ENCODE measurements at places on chromosomes 5 and 9.
A peak's percentile ranks its signal among the peaks of the same experiment; 100 is the strongest.

DNA sequence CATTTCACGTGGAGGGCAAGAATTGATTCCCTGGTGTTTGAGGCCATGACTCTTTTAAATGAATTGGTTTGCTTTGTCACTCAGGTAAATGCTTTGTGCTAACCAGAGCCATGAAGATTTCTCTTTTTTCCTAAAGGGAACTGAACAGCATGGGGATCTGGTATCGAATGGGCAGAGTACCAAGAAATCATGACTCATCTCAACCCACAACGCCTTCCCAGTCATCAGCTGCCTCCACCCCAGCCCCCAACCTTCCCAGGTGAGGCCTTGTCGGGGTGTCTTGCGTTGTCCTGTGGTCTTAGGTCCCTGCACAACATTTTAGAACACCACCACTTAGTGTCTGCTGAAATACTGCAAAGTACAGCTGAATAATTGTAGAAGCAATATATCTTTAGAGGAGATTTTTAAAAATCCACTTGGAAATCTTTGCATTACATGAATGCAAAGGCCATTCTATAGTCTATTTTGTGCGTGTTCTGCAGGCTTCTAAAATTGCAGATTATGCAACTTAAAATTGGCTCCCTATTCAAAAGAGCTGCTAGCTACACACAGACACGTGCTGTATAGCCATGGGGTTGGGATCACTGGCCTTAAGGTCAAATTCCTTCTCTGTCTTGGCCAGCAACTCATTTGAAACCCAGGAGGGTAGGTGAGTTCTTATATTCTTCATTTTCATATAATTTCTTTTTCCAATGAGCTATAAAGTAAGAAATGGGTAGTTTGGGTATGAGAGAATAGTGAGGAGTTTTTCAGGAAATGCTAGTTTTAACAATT is 69.0 kb downstream of the MVB12B start:
- DNase-seq, result no peak

DNA sequence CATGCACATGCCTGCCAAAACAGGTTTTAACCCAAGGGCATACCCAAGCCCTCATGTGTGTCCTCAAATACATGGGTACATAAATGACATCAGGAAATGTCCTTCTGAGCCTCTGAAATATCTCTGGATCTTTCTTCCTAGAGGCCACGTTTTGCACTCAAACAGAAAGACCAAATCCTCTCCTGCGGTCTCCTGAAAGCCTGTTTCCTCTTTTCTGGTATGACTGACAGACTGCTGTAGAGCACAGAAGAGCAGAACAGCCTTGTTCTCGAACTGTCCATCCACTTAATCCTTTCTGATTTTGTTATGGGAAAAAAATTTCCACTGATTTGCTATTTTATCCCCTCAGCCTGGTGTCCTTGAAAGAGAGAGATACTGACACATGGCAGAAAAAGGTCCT is 107.2 kb downstream of the ASTN2 start:
- DNase-seq, result no peak

GRCh38 chr9:94054716-94055115 is 29.5 kb upstream of the PTPDC1 start:
- no peak for DNase-seq

- no peak for DNase-seq
Observed at GRCh38 chr5:87400305-87400899, 12.3 kb downstream of the CCNH start.

DNA sequence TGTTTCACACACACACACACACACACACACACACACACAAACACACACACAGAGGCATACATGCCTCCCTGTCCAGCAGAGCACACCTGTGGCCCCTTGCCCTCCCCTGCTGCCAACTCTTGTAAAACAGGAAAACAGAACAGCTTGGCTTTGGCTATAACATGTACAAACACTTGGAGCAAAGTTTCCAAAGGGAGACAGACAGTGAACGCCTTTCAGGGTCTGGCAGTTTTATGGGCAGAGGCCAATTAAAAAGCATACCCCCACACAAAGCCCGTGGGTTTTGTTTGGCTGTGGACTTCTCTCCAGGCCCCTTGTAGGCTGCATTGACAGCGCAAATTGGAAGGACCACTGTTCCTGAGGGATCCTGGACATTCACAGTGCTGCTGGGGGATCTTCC is 265.6 kb downstream of the PAPPA start:
- no peak for DNase-seq

DNA sequence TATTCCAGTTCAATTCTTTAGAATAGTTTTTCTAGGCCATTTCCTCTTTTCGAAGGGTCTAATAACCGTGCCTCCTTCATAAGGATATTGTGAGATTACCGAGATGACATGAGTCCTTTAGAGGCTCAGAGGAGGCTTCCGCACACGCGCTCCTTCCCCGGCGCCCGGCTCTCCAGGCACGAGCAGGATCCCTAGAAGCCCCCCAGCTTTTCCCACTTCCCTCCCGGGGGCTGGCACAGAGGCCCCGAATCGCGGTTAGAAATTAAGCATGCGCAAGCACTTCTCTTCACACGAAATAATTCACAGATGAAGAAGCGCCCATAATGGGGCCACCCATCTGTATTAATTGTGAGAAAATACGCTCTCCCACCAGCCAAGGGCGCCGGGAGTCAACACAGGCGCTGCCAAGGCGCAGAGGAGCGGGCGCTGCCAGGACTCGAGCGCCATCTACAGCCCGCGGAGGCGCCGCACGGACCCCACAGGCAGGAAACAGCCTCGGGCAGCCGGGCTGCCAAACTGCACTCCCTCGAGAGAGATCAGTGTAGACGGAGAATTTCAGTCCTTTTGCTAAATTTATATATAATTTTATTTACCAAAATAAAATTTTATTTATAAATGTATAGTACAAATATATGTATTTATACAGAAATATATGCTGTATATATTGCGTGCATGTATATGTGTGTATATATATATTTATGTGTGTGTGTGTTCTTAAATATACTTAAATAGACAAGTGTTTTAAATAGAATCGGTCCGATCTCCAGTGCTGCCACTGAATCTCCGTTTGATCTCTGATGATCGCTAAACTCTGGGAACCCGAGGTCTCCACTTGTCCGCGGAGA is 258.1 kb upstream of the NFIL3 start:
- DNase-seq, result peak; percentile 46

DNA sequence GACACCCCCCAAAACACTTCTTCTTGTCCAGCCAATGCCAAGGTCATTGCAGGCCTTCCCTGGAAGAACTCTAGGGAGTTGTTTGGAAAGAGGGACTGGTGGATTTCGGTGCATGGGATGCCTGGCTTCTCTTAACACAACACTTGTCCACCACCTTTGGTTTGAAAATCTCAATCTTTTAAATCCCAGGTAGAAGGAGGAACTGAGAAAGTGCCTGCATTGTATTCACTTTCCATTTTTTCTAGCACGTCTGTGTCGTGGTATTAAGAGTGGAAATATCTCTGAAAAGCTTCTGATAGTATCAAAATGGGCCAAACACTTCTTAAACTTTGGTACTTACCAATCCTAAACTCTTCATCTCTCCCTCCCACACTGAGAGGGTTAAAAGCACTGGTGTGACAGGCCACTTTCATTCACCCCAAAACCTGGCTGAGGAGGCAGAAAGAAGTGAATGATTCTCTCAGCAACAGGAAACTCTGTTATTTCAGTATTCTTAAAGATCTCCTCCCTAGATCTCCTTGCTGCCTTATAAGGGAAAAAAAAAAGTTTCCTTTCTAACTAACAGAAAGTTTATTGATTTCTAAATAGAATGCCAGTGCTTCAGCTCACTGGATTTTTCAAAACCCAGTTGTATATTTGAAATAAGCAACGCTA is 3.9 kb upstream of the NFIB start:
- no peak for DNase-seq

DNA sequence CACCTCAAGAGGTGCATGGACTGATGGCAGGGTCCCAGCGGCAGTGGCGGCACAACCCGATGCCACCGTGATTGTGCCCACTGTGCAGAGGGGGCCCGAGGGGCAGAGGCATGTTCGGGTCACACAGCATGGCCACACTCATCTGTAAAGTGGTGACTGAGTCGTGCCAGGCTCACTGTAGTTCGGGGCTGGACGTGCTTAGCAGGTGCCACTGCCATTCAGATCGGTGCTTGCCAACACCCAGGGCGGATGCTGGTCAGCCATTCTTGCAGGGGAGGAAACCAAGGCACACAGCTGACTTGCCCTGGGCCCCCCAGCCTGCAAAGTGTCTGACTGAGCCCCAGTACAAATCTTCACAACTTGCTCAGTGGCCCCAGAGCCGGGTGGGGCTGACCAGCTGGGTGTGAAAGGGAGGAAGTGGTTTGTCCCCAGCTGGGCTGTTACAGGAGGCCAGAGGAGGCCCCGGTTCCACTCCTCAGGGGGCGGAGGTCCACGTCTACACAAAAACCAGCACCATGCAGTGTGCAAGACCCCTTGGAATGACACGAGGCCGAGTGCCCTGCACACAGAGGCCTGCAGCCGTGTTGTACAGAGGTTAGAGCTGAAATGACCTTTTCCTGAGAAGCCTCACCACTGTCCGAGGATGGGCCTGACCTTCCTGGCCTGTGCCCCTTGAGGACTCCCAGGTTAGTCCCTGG is 17.9 kb downstream of the FGD3 start:
- DNase-seq, result no peak

GRCh38 chr9:109497226-109498153 is 617 bp downstream of the PTPN3 start:
- no peak for DNase-seq

DNA sequence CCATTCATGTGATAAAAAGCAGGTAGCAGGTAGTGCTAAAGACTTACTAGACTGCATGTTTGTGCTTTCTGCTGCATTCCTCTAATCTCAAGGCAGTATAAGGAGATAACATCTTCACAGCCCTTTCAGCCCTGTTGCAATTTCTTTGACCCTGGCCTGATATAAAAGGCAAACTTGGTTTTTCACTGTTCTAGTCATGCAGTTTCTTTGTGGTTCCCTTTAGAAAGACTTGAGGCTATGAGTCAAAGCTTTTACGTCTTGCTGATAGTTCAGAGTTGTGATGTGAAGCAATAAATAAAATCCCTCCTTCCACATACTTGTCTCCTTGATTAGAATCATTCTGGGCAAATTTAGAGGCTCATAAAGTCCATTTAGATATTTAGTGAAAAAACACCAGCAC is 88.6 kb upstream of the CDKN2B start:
- no peak for DNase-seq

- no peak for DNase-seq
Observed at GRCh38 chr5:58231041-58231440, 228.8 kb downstream of the PLK2 start.

DNA sequence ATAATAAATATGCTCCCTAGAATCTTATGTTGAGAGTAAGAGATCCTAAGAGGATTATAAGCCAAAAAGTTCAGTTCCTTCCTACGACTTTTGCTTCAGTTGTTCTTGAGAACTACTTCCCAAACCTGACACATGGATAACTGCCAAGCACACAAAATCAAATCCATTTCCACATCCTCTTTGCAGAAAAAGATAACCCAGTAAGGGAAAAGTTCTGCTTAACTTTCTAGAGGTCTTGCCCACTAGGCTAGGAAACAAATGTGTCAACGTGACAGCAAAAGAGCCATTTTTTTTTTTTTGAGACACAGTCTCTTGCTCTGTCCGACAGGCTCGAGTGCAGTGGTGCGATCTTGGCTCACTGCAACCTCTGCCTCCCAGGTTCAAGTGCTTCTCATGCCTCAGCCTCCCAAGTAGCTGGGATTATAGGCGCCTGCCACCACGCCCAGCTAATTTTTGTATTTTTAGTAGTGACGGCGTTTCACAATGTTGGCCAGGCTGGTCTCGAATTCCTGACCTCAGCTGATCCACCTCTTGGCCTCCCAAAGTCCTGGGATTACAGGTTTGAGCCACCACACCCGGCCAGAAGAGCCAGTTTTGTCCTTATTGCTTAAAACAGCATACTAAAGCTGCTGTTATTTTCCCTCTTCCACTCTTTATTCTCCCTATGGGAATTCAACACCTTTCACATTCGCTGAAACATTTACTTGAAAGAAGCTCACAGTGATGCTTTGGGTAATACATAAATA is 24.2 kb downstream of the CSNK1A1 start:
- no peak for DNase-seq

DNA sequence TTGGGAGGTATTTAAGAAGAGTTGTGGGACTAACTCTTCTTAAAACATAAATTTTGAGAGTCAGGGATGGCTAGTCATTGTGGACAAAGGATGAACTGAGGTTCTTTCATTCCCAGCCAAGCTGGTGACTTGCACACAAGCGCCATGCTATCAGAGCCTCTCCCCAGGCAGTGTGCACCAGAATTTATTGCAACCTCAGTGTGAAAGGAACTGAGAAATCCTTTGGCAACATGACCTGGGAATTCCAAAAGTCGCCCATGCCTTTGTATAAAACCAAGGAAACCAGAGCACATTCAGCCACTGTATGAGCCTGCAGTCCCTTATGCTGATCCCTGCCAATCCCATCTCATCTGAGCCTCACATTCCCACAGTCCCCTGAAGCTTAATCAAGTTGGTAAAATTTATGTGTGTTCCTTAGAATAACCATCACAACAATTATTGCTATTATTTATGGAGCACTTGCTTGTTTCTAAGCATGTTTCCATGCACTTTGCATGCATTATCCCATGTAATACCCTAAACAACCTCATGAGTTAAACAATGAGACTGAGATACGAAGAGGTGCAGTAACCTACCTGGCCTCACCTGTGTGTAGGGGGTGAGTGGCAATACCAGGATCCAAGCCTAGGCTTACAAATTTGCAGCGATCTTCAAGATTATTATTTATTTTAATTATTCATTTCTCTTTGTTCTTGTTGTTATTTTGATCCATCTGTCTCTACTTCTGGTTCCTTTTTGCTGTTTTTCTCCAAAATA is 116.4 kb downstream of the NTRK2 start:
- DNase-seq, result no peak

- DNase-seq, result no peak
Observed at GRCh38 chr9:69502671-69503301, 169.4 kb downstream of the APBA1 start.

DNA sequence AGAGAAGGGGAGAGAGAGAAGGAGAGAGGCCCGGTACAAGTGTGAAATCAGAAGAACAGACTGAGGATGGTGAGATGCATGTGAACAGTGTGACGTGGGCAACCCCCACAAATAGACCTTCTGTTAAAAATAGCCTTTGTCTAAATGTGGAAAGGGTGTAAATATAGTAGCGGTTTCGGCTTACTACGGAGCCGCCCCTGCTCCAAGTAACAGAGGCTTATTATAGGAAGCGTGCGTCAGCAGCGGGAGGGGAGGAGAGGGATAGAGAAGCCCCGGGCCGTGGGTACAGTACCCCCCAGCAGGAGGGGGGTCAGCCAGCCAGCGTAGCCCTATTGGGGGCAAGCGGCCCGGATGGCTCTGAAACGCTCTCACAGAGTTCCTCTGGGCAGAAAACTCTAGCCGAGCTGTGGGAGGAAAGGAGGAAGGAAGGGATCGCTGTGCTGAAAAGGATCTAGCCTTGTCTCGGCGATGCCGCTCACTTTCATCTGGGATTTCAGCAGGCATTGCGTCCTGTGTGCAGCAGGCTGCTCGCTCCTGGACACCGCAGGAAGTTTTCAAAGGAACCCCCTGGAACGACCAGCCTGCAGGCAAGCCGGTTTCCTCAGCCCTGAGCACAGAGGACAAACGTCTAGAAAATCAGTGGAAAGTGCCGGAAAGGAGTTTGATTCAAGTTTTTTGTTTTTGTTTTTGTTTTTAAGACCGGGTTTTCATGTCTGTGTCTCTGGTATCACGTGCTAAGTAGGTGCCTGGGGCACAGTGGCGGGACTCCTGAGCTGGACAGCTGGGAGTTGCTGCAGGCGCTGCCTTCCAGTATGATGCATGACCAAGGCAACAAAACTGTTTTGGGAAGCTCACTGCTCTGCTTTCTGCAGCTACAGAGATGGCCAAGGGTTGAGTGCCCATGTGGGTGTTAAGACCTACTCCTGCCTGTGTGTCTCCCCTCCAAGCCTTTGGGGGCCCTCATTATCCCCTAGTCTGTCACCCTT is 146.6 kb downstream of the SEC61B start:
- DNase-seq, result no peak

Data from T-helper 9 cell (primary cell).